ENCODE measurements at places on chromosomes 2 and 18. TPM values are rescaled to one million over a fixed set of nuclear protein-coding genes. Genes with fewer than 3 reads are reported as not detected.

DNA sequence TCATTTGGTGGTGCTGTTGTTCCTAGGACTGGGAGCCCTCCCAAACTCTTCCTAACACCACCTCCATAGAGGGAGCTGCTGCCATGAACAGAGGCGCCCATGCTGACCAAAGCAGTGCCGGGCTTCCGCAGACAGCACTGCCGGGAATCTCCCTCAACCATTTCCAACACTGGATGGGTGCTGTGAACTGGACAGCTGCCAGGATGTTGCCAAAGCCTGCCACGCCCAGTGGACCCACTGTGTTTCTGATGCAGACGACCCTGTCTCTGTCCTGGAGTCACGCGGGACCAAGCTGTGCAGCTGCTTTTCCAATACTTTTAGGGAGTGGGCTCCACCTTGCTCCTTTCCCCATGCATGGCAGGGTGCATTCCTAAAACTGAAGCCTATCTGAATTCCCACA is 16.9 kb upstream of the GNAL start:
- no peak for DNase-seq

DNA sequence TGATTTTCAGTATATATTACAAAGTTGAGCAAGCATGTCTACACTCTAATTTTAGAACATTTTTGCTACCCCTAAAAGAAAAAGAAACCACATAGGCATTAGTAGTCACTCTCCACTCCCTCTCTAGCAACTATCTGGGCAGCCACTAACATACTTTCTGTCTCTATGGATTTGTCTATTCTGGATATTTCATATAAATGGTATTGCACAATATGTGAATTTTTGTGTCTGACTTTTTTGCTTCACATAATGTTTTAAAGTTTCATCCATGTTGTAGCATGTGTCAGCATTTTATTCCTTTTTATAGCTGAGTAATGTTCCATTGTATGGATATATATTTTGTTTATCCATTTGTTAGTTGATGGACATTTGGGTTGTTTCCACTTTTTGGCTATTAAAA is 232.5 kb upstream of the CTAGE1 start:
- no peak for DNase-seq

GRCh38 chr2:228673876-228674554 is 492.5 kb upstream of the SPHKAP start:
- no peak for DNase-seq

Gene IL36A
- not detected for total RNA-seq

Gene PIEZO2
- total RNA-seq, result 2.7 TPM

Gene TCF23
- total RNA-seq, result 0.12 TPM

Data from omental fat pad (tissue), 4 donors.